SK-MEL-5 (cell line): ENCODE measurements at places on chromosomes 16 and 17.

DNA sequence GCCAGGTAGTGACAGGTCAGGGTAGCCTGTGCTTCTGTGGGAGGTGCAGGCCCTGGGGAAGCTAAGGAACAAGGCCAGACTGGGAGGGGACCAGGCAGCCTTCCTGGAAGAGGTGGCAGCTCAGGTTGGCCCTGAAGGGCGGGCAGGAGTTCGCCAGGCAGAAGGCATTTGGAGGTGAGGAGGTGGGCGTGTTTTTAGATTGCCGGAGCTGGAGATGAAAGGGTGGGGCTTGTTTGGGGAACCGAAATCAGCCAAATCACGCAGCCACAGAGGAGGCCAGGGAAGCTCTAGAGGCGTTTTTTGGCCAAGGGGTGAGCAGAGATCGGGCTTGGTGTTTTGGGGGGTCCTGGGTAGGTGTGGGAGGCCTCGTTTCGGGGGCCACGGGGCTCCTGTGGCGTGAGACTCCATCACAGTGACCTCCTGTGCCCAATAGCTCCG lies 7.6 kb downstream of the ADCY7 start:
- no peak for DNase-seq

- no peak for DNase-seq
Measured at GRCh38 chr17:66951605-66951953, 12.9 kb upstream of the CACNG4 start.

DNA sequence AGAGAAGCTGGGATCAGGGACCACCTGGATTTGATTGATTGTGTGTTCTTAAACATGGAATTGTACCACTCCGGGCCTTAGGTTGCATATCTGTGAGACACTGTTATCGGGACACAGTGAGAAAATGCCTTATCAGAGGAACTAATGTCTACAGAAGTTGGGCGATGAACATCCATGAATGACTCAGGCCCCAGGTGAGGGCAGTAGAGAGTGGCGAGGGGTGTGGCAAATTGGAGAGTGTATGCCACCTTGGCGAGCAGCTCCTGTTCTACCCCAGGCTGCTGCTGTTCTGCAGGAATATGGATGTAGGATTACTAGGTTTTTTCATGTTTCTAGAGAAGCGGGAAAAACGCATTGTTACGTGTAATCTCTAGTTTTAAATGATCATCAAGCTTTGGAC lies 38.8 kb downstream of the CLEC16A start:
- no peak for DNase-seq

DNA sequence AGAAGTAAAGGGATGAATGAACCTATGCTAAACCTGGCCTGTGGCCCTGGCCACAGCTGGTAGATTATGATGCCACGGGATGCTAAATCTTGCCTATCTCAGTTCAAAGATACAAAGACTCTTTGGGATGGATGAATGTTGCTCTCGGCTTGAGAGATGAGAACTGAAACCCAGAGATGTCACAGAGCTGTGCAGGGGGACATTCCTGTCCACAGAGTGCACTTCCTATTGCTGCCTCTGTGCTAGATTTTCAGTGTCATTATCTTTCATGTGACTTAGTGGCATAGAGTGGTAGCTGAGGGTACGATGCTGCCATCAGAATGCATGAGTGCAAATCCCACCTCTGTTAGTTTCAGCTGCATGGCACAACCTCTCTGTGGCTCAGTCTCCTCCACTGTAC lies 2.3 kb upstream of the MT1M start:
- no peak for DNase-seq

DNA sequence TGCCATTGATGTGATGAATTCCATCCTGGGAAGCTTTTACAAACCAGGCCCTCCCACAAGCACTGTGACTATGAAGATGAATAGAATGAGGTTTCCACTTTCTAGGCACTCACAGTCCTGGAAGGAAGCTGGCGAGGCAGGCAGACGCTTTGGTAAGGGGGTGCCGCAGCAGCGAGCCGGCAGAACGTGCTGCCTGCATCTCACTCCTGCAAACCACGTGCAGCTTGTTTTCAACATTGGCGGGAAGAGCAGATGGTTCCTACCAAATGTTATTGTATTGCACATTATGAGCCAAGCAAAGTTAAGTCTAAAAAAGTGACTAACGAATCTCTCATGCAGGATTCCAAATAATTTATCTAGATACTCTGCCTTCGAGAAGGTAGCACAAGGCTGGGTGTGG lies 3.7 kb upstream of the DNAI2 start:
- no peak for DNase-seq

- no peak for DNase-seq
Measured at GRCh38 chr16:61926766-61927165, 109.5 kb downstream of the CDH8 start.

DNA sequence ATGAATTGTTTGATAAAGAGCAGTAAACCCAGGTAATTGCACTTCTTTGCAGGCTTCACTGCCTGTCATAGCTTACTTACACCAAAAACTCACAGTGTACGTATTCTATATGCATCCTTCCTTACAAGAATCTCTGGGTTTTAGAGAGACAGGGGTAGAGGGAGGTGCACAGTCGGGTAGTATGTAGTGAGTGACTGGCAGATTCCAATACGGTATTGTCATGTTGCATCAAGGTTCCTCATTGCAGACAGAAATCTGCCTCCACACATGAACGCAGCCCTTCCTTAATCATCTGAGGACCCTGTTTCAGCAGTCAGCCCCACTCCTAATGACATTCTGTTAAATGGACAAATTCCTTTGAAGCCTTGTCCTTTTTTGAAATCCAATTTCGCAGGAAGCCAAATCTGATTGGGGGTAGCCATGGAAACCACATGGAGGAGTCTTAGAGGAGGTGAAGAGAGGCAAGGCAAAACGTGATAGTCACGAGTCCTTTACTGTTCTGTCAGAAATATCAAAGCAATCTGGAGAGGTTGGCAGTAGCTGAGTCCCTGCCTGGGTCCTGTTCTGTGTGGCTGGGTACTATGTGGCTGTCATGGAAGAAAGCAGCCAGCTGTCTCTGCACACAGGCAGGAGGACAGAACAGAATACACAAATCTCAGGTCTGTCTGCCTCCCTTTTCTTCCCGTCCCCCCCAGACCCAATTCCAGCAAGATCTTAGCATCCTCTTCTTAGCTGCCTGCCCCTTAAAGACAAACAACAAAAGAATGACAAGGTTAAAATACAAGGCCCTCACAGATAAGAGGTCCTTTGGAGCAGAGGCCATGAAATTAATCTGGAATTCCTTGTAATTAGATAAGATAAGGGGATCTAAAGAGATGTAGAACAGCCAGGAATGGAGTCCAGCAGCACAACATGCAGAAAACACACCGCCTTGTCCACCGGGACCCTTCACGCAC lies 3.1 kb upstream of the SKAP1 start:
- no peak for DNase-seq

DNA sequence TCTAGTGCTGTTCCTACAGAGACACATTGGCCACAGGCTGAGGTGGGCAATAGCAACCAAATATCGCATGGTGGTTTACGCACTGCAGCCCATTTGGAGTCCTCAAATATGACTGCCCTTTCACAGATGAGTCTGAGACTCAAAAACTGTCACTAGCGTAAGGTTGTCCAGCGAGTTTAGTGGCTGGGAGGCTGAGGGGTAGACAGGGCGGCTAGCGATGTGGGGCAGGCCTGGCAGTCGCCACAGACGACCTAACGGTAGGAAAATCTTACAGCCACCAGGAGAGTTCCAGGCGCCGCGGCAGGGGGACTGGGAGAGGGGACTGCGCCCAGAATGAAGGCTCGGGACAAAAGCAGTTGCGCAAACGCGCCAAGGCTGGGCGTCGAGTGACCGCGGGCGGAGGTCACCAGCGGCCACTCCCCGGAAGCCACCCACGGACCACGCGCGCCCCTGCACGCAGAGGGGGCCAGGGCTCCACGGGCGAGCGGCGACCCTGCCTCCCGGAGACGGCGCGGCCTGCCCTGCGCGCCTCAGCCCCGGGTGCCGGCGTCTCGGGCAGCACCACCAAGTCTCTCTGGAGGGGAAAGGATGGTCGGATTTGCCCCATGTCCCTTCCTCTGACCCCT lies 699 bp upstream of the MAP1LC3B start:
- no peak for DNase-seq

DNA sequence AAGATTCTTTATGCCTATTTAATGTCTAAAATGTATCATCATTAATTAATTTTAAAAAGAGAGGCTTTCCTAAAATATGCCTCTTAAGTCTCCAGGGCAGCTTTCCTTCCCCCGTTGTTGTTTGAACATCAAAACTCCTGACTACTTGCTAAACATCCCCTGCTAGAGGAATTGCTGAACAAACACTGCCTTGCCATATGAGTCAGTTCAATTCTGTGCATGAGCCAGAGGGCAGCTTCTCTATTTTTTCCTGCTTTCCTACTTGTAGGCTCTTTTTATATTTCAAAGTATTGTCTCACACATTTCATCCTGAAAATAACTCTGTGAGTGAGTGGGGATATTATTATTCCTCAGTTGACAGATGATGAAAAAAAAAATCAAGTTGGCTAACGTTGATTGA lies 143.4 kb downstream of the HS3ST4 start:
- no peak for DNase-seq

DNA sequence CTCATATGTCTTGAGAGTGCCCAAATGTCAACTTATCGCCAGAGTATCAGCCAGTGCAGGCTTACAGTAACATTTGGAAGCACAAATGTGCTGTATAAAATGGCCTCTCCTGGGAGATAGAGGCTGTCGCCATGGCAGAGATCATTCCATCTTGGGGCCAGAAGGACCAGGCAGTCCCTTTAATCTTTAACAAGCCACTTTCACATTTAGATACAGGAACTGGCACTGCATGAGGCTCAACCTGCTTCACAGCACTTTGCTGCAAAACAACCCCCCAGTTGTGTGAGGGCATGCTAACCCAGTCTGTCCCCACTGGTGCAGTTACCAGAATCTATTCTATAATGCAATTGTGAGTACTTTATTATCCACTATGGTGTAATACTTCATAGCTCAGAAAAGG lies 4.7 kb upstream of the RFFL start:
- no peak for DNase-seq

GRCh38 chr16:70410734-70411133 lies 28.2 kb downstream of the ST3GAL2 start:
- no peak for DNase-seq

DNA sequence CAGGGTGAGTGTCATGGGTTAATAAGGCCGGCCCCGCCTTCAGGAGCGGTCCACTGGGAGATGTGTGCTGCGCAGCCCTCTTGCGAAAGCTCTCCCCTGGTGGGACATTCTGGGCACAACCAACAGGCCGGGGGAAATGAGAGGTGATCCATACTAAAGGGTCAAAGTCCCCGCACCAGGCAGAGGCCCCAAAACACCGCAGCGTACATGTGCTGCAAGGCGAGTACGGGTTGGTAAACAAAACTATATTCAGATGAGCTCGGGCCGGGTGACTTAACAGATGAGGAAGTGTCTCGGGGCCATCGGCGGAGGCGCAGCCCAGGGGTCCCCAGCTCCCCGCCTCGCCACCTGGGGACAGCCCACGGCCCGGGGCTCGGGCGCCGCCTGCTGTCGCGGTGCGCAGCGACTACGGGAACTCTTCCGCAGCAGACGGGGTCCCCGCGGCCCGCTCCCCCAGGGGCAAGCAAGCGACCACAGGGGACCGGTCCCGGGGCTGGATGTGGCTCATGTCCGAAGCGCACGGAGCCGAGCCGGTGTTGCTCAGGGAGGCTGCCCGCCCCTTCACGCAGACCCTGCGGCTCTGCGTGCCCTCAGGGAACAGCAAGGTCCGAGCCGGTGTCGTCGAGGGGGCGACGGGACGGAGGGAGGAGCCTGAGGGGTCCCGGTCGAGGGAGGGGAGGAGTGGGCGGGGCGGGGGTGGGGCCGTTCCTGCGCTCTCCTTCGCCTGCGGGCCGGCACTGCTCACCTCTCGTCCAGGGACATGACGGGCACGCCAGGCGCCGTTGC lies at the start of gene RAB37:
TSS of gene RAB37 (plus strand) at position 744 of the 786 bp plus-strand sequence. CDS start at position 761, 17 bp downstream.
- DNase-seq = no peak

DNA sequence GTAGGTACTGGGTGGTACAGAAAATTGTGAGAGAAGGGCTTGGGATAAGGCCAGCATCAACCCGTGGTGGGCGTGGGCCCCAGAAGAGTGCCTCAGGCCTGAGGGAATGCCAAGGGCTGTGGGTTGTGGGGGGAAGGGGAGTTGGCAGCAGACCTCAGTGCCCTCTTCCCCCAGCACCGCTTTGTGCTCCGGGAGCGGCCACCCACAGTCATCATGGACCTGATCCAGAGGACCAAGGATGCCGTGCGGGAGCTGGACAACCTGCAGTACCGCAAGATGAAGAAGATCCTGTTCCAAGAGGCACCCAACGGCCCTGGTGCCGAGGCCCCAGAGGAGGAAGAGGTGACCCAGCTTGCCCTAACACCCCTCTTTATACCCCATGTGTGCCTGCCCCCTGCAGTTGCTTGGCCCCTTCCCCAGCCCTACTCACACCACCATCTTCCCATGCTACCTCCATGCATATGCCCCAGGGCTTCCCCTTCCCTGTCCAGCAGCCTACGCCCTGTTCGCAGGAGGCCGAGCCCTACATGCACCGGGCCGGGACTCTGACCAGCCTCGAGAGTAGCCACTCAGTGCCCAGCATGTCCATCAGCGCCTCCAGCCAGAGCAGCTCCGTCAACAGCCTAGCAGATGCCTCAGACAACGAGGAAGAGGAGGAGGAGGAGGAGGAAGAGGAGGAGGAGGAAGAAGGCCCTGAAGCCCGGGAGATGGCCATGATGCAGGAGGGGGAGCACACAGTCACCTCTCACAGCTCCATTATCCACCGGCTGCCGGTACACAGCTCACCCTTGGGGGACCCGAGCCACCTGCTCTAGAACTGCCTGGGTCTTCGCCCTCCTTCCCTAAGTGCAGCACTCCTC lies 9.1 kb downstream of the TAOK2 start:
- no peak for DNase-seq

GRCh38 chr17:1108478-1108764 lies 71.4 kb downstream of the ABR start:
- no peak for DNase-seq

GRCh38 chr17:82751171-82751570 lies 694 bp upstream of the TBCD start:
- no peak for DNase-seq

DNA sequence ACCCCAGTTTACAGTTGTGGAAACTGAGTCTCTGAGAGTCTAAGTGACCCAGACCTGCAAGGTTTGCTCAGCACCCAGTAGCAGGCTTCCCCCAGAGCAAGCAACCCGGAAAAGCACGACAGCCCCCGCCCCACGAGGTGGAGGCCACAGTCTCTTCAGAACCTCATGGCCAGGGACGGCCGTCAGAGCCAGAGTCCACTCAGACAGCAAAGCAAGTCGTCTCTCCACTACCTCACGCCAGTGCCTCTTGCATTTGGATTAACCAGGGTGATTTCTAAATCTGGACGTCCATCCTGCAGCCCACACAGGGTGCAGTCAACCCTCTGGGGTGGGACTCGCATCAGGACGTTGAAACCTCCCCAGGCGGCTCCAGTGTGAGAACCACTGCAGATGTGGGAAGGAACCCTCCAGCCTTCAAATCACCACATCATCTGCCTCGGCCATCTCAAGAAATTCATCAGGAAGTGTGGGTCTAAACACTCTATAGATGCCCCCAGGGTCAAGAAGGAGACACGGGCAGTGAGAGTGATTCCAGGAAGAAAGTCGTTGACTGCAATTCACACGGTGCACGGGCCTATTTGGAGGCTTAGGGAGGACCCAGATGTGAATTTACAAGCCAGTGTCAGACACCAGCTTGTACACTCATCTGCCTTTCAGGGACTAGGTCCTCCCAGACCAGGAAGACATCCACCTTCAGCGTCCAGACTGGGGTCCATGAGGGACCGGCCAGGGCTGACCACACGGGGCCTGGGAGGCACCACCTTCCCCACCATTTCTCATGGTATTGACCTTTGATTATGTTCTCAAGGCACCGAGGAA lies 20.2 kb upstream of the RBFOX3 start:
- DNase-seq = no peak

- DNase-seq = no peak
Measured at GRCh38 chr16:51286272-51286671, 135.2 kb upstream of the SALL1 start.
